ENCODE measurements at places on chromosomes 7 and 10. TPM values are rescaled to one million over a fixed set of nuclear protein-coding genes. Genes with fewer than 3 reads are reported as not detected.

NPFFR1 gene
- not detected for total RNA-seq

PDK4 gene
- 10.3 TPM for total RNA-seq

RARRES2 gene
- total RNA-seq: not detected

MRLN gene
- not detected for total RNA-seq

ASAH2 gene
- 0.38 TPM for total RNA-seq

NUPR2 gene
- not detected for total RNA-seq

SPDYE2 gene
- not detected for total RNA-seq

GNGT1 gene
- total RNA-seq: not detected

GIMAP2 gene
- total RNA-seq: not detected

PARP12 gene
- 23.4 TPM for total RNA-seq

AUTS2 gene
- 2.7 TPM for total RNA-seq

NOS3 gene
- total RNA-seq: 0.63 TPM

TSPAN13 gene
- 17.6 TPM for total RNA-seq
